Small intestine (tissue), 16 donors: ENCODE measurements at places on chromosomes 6 and 20. TPM values are rescaled to one million over a fixed set of nuclear protein-coding genes. Genes with fewer than 3 reads are reported as not detected.

The HLA-DOB gene
- polyA plus RNA-seq = 4.6 TPM

The GHRH gene
- not detected for polyA plus RNA-seq

The PPP1R10 gene
- 30.0 TPM for polyA plus RNA-seq

- DNase-seq = peak; percentile 63
Observed at GRCh38 chr6:137343241-137343640, 124.1 kb upstream of the IFNGR1 start.

GRCh38 chr6:79801362-79801761, 146.0 kb downstream of the ELOVL4 start:
- DNase-seq = no peak

DNA sequence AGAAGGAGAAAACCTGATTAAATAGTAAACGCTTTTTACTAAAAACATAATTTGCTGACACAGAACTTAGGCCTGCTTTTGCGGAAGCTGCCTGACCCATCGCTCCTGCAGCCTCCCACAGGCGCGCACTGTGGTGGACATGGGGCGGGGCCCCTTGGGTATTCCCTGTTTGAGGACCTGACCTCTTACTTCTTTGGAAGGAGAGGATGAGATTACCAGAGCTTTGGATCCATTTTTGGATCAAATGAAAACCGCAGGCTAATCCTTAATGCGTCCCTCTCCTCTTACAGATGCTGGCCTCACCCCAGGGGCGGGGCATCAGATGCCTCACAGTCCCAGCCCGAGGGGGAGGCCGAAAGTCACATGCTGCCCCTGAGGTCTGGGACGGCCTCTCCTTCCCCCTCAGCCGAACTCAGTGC, 151.0 kb downstream of the SCML4 start:
- DNase-seq = no peak

GRCh38 chr6:119076576-119077390, 1.7 kb downstream of the FAM184A start:
- DNase-seq = no peak

- DNase-seq = no peak
Observed at GRCh38 chr20:50967586-50967985, 9.0 kb downstream of the MOCS3 start.

- no peak for DNase-seq
Observed at GRCh38 chr6:163183806-163184205, 230.7 kb upstream of the QKI start.

DNA sequence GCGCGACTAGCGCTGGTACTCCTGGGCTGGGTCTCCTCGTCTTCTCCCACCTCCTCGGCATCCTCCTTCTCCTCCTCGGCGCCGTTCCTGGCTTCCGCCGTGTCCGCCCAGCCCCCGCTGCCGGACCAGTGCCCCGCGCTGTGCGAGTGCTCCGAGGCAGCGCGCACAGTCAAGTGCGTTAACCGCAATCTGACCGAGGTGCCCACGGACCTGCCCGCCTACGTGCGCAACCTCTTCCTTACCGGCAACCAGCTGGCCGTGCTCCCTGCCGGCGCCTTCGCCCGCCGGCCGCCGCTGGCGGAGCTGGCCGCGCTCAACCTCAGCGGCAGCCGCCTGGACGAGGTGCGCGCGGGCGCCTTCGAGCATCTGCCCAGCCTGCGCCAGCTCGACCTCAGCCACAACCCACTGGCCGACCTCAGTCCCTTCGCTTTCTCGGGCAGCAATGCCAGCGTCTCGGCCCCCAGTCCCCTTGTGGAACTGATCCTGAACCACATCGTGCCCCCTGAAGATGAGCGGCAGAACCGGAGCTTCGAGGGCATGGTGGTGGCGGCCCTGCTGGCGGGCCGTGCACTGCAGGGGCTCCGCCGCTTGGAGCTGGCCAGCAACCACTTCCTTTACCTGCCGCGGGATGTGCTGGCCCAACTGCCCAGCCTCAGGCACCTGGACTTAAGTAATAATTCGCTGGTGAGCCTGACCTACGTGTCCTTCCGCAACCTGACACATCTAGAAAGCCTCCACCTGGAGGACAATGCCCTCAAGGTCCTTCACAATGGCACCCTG, 1.6 kb downstream of the TPBG start:
- DNase-seq = peak; percentile 16

DNA sequence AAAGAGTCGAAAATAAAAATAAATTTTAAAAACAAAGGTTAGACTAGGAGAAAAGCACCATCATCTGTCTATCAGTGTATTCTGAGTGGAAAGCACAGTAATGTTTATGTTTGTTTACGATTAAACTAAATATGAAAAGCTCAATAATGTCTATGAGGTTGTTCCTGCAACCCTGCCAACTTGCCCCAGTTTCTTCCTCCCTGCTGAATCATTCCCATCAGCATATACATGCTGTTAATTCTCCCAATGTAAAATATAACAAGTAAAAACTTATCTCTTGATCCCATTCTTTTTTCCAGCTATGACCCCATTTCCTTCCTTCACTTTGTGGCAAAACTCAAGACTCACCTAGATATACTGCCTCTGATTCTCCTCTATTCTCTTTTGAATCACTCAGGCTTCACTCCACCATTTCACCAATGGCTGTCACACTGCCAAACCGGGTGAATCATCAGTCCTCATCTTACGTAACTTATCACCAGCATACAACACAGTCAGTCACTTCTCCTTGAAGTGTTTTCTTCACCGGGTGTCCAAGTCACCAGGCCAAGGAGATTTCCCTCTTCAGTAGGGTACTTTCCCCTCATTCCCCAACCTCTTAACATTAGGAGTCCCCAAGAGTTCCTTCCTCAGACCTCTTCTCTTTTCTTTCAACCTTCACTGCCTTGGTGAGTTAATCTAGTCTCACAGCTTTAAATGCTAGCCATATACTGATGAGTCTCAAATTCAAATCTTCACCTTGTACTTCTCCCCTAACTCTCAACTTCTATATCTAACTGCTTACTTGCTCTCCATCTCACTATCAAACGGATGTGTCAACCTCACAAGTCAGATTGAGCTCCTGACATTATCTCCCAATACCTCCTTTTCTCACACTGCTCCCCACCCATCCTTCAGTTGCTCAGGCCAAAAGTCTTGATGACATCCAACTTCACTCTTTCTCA, 6.2 kb downstream of the TMEM242 start:
- peak; percentile 82 for DNase-seq

DNA sequence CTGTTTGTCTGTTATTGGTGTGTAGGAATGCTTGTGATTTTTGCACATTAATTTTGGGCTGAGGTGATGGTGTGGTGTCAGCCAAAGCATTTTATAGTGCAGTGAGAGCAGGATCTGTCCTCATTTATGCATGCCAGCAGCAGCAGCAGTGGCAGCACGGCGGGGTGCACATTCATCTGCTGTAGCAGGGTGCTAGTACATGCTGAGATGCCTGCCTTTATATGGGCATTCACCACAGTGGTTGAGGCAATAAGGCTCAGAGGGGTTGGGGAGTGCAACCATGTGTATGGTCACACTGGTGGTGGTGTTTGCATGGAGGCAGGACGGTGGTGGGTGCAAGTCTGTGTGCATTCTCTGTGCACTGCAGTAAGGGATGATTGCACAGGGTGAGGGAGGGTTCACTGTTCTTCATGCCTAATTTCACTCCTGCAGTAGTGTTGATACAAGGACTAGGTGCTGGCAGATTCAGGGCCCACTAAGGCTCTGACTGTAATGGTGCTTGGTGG, 129.3 kb upstream of the SYNCRIP start:
- DNase-seq = no peak

DNA sequence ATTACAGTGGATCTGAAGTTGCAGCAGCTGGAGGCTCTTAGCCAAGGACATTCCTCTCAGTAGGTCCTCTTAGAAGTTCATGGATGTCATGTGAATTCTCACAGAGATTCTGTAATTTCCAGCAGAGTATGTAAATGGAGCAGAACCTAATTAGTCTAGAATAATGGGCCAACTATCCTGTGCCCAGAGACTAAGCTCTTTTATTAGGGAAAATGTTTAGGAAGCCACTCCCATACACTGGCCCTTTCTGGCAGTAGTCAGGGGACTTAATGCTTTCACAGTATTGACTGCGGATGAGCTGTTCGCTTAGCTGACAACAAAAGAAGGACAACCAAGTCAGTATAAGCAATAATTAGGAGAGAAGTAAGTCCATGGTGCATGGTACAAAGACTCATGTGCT, 43.8 kb upstream of the KIF16B start:
- DNase-seq = no peak

DNA sequence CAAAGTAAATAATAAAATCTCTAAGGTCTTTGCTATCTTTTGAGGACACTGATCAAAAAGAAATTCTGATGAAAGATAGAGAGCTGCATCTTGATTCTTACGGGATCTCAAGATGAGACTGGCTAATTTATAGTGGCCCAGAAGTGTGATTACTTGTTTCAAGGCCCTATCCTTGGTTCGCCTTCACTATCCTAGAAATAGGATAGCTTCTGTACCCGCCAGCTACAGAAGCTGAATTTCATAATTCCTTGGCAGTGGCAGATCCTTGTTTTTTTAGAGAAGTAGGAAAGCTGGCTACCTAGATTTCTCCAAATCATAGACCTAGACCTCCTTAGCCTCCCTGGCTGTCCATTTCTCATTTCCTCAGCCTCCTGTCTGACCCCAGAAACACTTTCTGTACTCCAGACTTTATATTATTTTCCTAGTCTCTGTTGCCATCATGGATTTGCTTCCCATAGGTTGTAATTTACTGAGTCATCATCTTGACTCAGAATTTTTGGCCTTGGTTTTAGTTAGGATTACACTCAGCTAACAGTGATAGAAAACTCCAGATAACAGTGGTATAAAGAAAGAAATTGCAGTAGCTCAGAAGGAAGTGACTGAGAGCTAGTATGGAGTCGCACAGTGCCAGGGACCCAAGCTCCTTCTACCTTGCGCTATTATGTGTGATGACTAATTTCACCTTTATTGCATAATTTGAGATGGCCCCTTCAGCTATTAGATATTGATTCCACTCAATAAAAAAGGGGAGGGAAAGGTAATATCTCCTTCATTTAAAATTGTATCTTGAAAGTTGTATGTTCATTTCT, 27.7 kb downstream of the PHF3 start:
- DNase-seq = no peak
